Stimulated activated CD4-positive, alpha-beta T cell treated with anti-CD3 and anti-CD28 coated beads, Interleukin-4, amount 100 ng/mL, for 4 hours (primary cell): ENCODE measurements at places on chromosomes 7 and 10.
A peak's percentile ranks its signal among the peaks of the same experiment; 100 is the strongest.

DNA sequence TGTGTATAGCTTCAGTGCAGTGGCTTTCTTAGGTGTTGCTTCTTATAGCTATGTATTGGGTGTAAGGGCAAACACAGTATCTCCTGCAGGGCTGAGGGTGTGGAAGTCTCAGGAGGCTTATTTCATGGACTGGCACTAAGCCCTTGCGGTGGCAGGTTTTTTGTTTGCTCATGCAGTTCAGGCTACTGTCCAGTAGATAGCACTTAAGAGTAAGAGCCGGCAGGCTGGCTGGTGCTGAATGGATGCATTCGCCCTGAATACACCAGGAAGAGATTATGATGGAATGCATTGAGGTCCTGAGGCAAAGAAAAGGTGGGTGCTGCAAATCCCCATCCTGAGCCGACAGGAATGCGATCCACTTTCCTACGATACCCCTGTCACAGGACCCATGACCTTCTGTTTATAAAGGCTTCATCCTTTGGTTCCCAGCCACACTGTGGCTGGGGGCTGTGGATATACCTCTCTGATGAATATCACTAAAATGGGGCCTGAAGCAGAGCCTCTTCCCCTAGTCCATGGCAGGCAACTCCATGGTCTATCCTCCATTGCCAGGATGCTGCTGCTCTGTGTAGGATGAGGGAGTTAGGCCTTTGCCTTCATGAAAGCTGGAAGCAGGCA, 44.9 kb downstream of the ANXA8 start:
- no peak for DNase-seq

- DNase-seq = no peak
These were observed 22.7 kb downstream of the ZMIZ2 start for GRCh38 chr7:44771358-44771757.

DNA sequence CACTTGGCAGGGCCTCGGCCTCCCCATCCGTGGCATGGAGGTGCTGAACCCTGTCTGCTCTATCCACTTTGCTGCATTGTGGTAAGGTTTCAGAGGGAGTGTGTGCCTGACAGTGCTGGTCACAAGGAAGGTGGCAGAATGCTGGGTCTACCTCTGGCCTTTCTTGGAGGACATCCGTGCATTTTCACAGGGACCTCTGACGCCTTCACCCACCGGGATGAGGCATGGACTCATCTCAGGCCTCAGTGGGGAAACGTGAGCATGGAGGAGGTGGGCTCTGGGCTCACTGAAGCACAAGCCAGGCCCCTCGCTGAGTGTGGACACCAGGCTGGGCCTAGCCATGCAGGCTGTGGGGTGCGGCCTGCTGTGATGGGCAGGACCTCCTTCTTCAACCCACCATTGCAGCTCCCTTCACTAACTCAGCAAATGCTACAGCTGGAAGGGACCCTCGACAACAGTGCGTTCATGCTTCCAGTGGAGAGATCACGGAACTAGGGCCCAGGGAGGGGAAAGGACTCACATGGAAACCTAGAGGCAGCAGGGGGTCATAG, 8.6 kb downstream of the TBATA start:
- DNase-seq = no peak

- DNase-seq = no peak
These were observed 548.9 kb upstream of the AUTS2 start for GRCh38 chr7:69049326-69049725.

GRCh38 chr7:43195768-43196167, 83.3 kb downstream of the HECW1 start:
- no peak for DNase-seq

- no peak for DNase-seq
These were observed 24.9 kb downstream of the TSPAN13 start for GRCh38 chr7:16778476-16778875.

- no peak for DNase-seq
These were observed 195.5 kb upstream of the LYZL2 start for GRCh38 chr10:30825022-30825421.

DNA sequence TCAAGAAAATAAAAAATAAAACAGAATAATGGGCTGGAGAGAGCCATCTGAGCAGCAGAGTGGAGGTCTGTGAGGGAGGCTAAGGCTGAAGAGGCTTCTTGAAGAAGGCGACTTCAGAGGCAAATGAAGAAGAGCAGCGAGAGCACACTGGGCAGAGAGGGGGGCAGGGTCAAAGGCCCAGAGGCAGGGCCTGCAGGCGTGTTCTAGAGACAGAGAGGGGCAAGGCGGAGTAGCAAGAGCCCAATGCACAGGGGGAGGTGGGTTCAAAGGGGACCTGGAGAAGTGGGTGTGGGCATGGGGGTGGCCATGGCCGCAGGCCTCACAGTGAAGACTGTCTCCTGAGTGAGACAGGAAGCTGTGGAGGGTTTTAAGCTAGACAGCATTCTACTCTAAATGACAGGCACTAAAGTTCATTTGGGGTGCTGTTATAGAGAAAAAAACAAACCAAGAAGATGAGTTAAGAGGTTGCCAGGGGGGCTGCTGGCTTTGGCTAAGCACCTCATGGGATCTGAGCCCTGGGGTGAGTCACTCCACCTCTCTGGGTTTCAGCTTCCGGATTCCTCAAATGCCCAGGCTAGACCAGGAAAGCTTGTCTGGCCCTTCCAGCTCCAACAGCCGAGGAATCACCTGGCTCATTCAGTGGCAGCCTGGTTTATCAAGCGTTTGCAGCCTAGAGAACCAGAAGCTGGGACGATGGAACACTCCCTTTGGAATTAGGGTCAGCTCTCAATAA, 81.7 kb downstream of the DLG5 start:
- no peak for DNase-seq

- no peak for DNase-seq
These were observed 1.9 kb downstream of the PTEN start for GRCh38 chr10:87865241-87865881.

DNA sequence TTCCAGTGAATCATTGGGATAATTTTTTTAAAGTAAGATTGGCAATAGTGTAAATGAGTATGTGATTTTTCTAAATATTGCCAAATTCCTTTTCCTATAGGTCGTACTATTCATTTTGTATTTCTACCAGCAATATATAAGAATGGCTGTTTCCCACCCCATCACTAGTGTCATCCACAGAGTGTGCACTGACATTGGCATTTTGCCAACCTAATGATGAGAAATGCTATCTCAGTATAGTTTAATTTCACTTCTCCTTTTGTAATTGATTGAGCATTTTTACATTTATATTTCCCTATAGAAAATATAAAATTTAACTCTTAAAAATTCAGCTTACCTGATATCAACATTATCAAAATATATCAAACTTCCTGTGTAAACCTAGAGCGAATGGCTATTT, 17.6 kb upstream of the TMEM26 start:
- no peak for DNase-seq

- no peak for DNase-seq
These were observed 207.6 kb downstream of the FRMD4A start for GRCh38 chr10:14123139-14123538.

DNA sequence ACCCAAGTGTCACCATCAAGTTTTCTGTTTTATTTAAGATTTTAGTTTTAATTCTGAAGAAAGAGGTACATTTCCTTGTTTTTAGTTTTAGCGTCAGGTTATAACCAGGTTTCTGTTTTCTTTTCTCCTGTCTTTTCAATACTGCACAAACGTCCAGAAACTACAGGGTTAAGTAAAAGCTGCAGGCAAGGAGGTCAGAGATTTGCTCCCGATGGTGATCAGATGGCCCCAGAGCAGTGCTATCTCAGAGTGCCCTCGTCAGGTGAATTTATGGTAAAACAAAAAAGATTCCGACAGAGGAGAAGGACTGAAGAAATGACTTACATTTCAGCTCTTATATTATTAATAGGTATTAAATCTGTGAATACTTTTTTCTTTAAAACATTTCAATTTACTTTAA, 128.2 kb downstream of the STRA8 start:
- no peak for DNase-seq

DNA sequence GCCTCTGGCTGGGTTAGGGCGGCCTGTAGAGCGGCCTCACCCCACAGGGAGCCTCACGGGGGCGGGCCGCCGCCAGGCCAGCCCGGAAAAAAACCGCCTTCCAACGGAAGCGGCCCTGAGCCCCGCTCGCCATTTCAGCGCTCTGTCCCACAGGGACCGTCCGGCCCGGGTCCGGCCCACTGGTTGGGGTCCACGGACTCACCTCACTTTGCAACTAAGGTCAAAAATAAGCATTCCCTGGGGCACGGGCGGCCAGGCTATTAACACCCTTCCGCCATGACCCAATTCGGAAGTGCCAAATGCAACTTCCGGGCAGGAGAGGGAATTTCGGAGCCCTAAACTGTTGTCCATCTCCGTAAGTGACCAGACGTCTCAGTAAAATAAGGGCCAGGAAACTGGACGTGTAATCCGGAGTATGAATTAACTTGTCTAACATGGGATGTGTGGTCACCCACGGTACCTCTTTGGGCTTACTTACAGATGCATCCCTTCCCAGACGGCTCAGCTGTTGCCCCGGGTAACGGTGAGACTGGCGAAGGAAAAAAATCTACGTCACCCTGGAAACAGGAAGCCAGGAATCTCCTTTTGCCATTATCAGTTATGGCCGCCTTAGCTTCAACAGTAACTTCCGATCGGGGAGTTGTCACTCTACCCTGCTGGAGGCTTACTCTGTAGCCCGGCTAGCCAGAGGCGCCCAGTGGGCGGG, at the start of gene BBIP1:
Gene BBIP1 (minus strand): TSS at position 538 of the 706 bp plus-strand sequence. CDS start 1,023 bp downstream, outside the sequence.
- no peak for DNase-seq

DNA sequence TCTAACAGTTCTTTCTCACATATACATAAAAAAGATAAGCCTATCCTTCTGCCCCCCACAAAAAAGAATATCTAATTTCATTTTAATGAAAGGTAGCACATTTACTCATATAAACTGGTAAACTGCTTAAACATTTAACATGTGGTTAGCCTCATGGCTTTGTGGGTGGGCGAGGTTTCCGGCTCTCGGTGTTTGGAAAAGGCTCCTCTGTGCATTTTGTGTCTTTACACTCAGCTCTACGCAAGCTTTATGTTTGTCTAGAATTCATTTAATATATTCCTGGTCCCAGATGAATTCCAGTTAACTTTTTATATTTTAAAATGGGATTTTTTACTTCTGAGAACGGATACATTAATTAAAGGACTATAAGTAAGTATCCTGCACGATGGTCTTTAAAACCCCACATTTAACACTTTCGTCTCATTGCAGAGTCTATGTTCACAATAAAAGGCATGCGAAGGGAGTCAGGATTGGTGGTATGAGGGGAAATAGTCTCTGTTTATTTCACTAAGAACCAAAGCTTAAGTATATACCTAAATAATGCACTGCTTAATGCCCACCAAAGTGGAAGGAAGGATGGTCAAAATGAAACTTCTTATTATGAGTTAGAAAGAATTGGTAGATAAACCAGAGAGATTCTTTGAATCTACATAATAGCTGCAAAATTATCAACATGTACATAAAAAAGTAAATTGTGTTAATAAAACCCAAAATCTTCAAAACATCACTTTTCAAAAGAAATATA, 197.2 kb downstream of the CRPPA start:
- peak; percentile 5 for DNase-seq

GRCh38 chr7:116552602-116553001, 27.8 kb downstream of the CAV1 start:
- no peak for DNase-seq

DNA sequence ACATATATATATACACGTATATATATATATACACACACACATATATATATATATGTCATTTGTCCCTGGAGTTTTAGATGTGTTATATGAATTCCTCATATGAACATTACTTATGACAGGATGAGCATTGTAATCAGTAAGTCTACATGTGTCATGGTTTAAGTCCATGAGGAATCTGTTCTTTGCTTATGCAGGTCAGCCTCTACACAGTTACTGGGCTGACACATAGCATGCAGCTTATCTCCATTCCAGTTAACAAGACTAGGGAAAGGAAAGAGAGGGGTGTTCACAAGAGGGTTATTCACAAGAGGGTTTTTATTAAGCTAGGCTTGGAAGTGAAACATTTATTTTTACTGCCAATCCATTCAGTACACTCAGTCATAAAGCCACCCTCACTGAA, 226.7 kb downstream of the SNX13 start:
- DNase-seq = no peak

DNA sequence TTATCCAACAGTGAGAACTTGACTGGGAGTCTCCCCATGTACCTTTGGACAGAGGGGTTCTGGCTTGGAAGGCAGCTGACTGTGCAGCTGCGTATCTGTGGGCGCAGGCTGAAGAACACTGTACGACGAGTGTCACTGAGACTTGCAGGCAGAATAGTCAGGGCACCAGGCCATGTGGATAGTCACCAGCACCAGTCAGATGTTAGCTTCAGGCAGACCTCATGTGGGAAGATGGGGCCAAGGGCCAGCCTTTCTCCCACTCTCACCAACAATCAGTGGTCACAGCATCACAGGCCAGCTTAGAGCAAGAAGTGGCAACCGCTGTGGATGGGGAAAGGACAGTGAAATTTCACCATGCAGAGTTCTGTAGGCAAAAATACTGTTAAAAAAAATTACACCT, 43.4 kb upstream of the GJD4 start:
- DNase-seq = no peak

- no peak for DNase-seq
These were observed 38.8 kb upstream of the NEBL start for GRCh38 chr10:20935931-20936330.

DNA sequence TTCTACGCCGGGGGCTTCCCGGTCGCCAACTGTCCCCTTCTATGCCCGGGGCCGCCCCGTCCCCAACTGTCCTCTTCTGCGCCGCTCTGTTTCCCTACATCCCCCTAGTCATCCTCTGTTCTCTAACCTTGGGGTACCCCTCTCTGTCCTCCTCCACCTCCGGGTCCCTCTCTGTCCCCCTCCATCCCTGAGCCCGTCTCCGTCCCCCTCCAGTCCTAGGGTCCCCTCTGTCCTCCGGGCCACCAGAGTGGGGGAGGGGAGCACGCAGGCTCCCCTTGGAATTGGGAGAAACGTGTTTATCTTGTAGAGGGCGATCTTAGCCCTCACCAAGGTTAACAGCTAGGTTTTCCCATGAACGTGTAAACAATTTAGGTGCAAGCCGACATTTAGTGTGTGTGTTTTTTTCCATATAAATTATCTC, 852 bp upstream of the KLF6 start:
- no peak for DNase-seq
